Inflammatory macrophage treated with lipopolysaccharide for 4 hours (primary cell): ENCODE measurements at places on chromosomes 7 and 10.

GRCh38 chr7:97971120-97971989 is 18.6 kb downstream of the OCM2 start:
- peak; percentile 17 for DNase-seq

GRCh38 chr10:110036640-110037039 is 28.9 kb downstream of the ADD3 start:
- no peak for DNase-seq

GRCh38 chr7:157846271-157846670 is 509.5 kb downstream of the DNAJB6 start:
- peak; percentile 27 for DNase-seq

- DNase-seq = no peak
These were observed 7.1 kb downstream of the TBX20 start for GRCh38 chr7:35246819-35247218.

DNA sequence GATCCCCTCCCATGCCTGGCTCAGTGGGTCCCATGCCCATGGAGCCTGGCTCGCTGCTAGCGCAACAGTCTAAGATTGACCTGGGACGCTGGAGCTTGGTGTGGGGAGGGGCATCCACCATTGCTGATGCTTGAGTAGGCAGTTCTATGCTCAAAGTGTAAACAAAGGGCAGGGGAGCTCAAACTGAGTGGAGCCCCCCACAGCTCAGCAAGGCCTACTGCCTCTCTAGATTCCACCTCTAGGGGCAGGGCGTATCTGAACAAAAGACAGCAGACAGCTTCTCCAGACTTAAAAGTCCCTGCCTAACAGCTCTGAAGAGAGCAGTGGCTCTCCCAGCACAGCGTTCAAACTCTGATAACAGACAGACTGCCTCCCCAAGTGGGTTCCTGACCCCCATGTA is 31.2 kb upstream of the FFAR4 start:
- DNase-seq = no peak

DNA sequence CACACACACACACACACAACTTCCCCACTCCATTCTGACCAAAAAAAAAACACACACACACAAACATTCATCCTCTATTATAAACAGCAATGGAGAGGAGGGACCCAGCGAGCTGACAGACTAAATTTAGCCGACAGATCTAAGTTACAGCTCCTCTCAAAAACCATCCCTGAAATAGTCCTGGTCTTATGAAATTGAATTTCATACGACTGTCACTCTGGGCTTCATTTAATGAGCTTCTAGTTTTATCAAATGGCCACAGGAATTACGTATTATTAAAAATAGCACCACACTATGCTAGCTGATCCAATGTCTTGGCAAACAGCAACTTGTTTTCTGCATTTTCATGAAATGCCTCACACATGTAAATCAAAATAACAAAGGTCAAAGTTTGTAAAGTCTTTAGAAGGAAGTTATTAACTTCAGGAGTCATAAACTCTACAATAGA is 131.3 kb upstream of the ASAH2 start:
- DNase-seq = no peak

DNA sequence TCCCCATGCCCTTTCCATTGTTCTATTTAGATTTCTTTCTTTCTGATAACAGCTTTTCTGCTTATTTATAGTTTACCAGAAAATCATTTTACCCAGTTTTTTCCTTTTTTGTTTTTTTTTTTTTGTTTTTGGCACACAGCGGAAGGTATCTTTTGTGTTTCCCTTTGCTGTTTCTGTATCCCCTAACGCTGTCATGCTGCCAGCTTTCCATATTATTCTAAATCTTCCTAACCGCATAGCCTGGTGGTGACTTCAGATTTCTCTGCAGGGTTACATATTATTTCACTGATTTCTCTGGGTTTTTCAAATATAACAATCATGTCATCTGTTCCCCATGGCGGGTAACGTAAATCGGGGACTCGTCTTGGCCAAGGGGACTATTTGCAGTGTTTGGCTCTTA is 4.0 kb upstream of the SLC29A4 start:
- no peak for DNase-seq

GRCh38 chr7:103637094-103637493 is 191.1 kb upstream of the SLC26A5 start:
- DNase-seq = no peak

- DNase-seq = no peak
These were observed 743.4 kb downstream of the TNS3 start for GRCh38 chr7:46838463-46838862.

DNA sequence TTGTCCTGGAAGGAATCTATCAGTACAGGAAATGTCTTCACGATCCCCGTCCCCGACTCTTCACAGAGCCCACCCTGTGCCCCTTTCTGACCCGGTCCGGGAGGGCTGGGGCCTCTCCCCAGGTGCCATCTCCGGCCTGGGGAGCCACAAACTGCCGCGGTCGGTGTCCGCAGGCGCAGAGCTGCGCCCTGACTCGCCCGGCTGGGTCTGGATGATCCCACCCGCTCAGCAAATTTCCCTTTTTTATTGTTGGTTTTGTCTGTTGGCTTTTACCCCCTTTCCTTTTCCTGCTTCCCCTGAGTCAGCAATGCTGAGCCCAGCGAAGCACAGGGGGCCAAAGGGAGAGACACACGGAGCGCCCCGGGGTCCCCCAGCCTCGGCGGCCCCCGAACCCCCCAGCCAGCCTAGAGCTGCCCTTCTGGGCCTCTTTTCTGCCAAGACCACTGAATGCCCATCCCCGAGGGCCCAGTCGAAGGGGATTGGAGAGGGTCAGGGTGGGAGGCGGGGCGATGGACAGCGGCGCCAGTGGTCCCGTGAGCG is 30.9 kb downstream of the LEP start:
- no peak for DNase-seq

DNA sequence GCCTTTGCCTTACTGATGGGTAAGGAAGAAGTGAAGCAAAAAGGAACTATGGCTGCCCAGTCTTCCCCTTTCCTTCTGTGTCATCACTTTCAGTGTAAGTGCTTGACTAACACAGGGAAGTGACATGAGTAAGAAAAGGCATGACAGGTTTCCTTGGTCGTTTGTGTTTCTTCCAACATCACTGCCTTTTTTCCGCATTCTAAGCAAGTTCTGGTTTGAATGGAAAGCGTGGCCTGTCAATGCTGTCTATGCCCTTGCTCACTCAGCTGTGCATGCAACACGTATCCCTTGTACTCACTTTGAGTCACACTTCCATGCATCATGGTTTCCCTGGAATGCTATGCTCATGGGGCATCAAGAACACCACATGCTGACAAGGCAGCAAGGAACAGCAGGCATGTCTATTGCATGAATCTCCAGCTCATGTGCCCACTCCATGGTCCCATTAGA is 111.8 kb downstream of the OAT start:
- peak; percentile 97 for DNase-seq

DNA sequence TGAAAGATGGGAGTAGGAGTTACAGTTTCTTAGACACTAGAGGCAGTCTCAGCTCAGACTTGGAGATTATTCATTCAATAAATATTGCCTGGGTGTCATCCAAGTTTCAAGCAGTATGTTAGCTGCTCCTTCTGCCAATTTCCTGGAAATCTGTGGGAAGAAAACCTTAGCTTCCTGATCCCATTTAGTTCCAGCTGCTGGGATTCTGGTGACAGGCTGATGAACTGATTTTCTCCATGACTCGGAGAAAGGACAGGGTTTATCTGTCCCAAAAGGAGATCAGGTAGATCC is 95.8 kb downstream of the CLEC2L start:
- no peak for DNase-seq

DNA sequence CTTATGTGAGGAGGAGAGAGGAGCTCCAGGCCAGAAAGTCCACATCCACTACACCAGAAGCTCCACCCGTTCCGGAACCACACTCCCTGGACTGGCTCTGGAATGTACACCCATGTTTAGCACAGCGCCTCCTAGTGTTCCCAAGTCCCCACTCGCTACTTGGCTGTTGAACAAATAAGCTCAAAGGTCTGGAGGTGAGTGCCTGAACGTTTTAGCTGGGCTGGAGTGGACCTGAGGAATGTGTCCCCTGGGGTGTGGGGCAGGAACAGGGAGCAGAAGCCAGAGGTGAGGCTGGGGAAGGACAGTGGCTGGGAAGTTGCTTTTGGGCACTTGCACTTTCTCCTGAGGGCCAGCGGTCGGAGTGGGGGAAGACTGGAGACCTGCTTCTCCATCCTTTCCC is 164.1 kb upstream of the CDCA7L start:
- peak; percentile 49 for DNase-seq

GRCh38 chr7:112092709-112093395 is 113.3 kb downstream of the DOCK4 start:
- DNase-seq = peak; percentile 30

DNA sequence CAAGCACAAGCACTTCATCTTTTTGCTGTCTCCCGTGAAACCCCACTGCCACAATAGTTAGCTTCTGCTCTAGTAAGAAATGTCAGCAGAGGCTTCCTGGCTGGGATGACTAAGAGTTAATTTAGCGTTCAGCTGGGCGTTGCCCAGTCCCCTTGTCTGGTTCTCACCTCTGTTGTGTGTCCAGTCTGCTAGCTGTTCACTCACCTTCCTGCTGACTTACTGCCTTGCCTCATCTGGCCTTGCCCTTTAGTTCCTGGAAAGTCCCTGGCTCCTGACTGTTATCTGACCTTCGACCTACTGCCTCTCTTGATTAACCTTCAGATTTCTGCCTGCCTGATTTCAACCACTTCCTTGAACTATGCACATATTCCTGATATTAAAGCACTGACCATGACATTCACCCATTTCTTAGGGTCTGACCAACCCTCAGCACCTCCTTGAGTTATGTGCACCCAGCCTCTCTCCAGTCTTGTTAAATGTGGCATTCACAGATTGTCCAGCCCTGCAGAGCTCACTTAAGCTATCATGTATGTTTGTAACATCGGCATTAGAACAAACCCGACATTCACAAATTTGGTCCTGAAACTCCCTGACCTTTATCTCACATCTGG is 30.3 kb downstream of the C7orf33 start:
- peak; percentile 81 for DNase-seq

GRCh38 chr10:1316809-1317143 is 260.6 kb downstream of the WDR37 start:
- no peak for DNase-seq

GRCh38 chr7:108464743-108465142 is 8.5 kb upstream of the NRCAM start:
- DNase-seq = no peak

DNA sequence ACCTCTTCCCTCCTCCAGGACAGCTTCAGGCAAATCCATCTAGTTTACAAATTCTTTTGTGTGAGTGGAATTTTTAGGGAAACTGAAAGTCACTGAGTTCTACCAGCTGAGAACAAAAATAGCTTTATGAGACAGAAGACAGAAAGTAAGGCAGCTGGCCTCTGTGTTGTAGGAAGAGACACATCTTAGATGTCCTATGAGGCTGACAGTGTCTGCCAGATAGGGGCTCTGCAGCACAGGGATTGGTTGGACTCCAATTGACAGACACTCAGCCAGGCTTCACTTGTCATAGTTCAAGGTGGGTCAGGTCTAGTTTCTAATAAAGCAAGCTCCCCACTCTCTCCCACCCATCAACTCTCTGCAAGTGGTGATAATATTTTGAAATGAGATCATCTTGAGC is 574.9 kb downstream of the CCSER2 start:
- no peak for DNase-seq

DNA sequence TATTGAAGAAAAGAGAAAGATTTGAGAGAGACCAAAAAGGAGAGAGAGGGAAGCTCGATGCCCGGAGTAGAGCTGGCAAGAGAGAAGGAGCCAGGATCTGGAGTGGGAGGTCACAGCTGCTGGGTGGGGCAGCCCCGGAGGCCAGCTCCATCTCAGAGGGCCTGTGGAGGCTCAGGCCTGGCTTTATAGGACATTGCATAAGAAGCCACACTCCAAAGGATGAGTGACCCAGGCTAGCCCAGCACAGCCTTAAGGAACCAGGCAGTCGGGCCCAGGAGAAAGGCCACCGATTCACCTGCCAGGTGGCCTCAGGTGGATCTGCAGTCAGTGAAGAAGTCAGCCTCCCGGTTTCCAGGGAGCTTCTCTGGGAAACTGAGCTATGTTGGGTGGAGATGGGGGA is 676 bp downstream of the PLAC9 start:
- no peak for DNase-seq

- DNase-seq = peak; percentile 48
These were observed 1.6 kb downstream of the NUP42 start for GRCh38 chr7:23183279-23184012.

- DNase-seq = no peak
These were observed 576.1 kb upstream of the LRRTM3 start for GRCh38 chr10:66349726-66350125.

- DNase-seq = no peak
These were observed 229.9 kb downstream of the MAD1L1 start for GRCh38 chr7:2002561-2003450.

DNA sequence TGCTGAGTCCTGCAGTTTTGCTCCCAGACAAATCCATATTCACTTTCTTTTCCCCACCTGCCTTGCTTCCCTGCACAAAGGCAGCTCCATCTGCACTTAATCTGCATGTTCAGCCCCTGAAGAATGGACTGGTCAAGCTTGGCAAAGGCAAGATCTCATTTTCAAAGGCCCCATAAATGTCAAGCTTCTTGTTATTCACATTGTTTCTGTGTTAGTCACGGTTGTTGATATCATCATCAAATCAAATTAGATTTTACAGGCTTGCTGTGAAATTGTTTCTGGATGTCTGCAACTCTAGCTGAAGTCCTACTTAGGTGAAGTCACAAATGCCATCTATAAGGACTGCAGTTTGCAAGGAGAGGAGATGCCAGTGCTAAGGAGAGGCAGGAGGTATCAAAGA is 91.0 kb downstream of the GPAM start:
- no peak for DNase-seq

- no peak for DNase-seq
These were observed 69.1 kb downstream of the SLIT1 start for GRCh38 chr10:97116462-97117162.

DNA sequence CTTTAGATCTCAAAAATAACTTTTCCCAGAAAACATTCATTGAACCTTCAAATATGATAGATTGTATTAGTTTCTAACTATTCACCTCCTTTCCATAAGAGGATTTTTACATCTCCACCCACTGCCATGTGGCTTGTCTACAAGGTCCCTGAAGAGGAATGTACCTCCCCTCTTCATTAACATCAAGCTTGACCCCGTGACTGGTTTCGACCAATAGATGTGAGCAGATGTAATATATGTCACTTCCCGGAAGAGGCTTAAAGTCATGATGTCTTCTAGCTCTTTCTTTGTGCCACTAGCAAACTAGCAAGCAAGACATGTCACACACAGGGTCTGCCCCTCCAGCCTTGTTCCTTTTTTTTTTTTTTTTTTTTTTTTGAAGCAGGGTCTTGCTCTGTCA is 6.9 kb downstream of the BAZ1B start:
- DNase-seq = no peak
